ENCODE measurements at places on chromosomes 12 and 14.

GRCh38 chr12:9864913-9865675 lies 4.1 kb downstream of the CLEC2B start:
- no peak for DNase-seq

- DNase-seq: no peak
Measured at GRCh38 chr12:76014007-76014406, 17.6 kb downstream of the PHLDA1 start.

DNA sequence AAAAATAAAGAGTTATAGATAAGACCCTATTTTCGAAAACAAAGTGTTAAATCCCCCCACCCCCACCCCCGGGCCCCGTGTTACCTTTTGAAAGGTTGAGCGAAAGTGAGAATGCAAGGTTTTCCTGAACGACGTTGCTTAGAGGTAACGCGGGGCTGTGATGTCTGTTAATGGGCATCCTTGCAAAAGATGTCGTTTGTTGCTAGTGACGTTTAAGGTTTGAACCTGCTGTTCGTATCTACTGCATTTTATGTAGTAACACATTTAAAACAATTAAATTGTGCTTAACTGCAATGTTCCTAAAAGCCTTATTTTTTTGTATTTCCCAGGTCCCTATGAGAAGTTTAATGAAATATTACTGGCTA lies 1.2 kb downstream of the CPSF6 start:
- DNase-seq: peak; percentile 27

DNA sequence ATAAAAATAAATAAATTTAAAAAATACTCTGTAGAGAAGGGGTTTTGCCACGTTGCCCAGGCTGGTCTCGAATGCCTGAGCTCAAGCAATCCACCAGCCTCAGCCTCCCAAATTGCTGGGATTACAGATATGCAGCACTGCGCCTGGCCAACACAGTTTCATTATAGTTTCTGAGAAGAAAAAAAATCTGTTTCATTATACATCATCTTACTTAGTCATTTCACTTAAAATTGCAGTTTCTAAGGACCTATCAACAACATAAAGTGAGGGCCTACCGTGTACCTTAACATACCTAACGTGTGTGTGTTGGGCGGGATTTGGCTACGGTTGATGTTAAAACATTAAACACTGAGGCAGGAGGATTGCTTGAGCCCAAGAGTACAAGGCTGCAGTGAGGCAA lies 28.3 kb downstream of the P2RX2 start:
- no peak for DNase-seq

DNA sequence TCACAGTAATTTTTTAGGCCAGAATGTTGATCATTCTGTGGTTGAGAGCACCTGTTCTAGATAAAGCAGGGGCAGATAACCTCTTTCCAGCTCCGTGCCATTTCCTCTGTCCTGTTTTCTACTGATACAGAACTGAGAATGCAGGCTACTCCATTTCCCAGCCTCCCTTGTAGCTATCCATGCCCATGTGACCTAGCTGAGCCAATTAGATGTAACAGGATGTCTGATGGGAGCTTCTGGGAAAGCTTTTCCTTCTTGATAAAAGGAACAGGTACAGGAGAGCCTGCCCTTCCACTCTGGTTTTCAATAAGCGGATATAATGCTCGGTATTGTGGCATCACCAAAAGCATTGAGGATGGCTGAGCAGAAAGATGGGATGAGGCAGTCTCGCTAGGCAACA lies 54.2 kb downstream of the LRRC74A start:
- no peak for DNase-seq

DNA sequence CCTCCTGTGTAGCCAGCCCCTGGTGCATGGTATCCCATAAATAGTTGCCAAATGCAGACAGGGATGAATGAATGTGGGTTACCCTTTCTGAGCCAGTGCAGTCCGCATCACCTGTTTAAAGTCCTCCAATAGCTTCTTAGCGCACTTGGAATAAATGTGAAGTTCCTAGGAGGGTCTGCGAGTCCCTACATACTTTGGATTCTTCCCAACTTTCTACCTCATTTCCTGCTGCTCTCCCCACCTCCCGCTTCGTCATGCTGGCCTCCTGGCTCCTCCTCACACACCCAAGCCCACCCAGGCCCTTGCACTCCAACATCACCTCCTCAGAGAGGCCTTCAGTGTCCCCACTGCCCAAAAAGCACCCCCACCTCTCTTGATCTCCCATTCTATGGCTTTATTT lies 17.7 kb downstream of the RFX4 start:
- no peak for DNase-seq

DNA sequence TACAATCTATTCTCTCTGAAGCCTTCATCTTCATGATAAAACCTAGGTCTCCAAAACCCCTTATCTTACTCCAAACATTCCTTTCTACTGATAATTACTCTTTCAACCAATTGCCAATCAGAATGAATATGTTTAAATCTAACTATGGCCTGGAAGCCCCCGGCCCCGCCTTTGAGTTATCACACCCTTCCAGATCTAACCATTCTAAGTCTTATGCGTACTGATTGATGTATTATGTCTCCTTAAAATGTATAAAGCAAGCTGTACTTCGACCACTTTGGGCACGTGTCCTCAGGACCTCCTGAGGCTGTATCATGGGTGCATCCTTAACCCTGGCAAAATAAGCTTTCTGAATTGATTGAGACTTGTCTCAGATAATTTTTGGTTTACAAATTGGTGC lies 14.4 kb downstream of the PABPN1 start:
- no peak for DNase-seq

- DNase-seq: no peak
Measured at GRCh38 chr12:79835377-79835843, 99.5 kb downstream of the PPP1R12A start.
